ENCODE measurements at places on chromosomes 13 and 19.

DNA sequence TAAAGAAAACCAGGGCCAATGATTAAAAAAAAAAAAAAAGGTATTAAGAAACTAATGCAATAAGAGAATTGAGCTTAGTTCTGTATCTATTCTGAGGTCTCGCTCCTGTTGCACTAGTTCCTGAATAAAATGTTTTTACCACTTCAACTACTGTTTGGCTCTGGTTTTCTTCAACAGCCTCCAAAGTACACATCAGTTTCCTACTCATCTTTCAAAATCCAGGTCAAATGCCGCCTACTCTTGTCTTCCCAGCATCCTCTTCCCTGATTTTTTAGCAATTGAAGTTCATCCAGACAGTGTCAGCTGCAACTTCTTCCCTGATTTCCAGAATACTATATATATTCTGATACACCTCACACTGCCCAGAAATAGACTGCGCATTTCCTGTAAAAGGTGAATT is 1.4 kb upstream of the RCBTB1 start:
- no peak overlapping the region for H3K27ac ChIP-seq
- DNase-seq, result no peak
- H3K4me3 ChIP-seq, result no peak overlapping the region
- no peaks in the 10 kb centered on the region for H3K27me3 ChIP-seq

DNA sequence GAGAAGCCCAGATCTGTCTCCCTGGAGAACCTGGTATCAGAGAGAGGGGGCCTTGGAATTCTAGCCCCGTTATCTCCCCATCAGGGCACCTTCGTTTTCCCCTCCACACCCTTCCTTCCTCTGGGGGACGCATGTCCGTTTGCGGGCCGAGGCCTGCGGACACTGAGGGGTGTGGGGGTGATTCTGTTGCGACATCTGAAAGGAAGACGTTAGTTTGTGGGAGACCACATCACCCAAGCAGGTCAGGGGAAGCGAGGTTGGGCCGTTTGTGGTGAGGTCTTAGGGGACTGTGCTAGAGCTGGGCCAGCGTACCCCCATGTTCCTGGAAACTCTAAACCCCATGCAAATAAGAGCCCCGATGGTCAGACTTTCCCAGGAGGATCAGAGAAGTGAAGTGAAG is 3.7 kb upstream of the HSH2D start:
- peak overlapping the region; percentile 73 for H3K27ac ChIP-seq
- no peaks in the 10 kb centered on the region for H3K27me3 ChIP-seq
- peaks cover 91% of the 10 kb centered on the region for H3K4me1 ChIP-seq
- DNase-seq, result no peak
- no peak overlapping the region for H3K4me3 ChIP-seq
- no peaks in the 10 kb centered on the region for H3K36me3 ChIP-seq

GRCh38 chr13:100075700-100076587 is 12.9 kb upstream of the PCCA start:
- H3K4me1 ChIP-seq, result no peaks in the 10 kb centered on the region
- no peak overlapping the region for H3K4me3 ChIP-seq
- no peaks in the 10 kb centered on the region for H3K27me3 ChIP-seq
- DNase-seq, result no peak
- H3K36me3 ChIP-seq, result no peaks in the 10 kb centered on the region

DNA sequence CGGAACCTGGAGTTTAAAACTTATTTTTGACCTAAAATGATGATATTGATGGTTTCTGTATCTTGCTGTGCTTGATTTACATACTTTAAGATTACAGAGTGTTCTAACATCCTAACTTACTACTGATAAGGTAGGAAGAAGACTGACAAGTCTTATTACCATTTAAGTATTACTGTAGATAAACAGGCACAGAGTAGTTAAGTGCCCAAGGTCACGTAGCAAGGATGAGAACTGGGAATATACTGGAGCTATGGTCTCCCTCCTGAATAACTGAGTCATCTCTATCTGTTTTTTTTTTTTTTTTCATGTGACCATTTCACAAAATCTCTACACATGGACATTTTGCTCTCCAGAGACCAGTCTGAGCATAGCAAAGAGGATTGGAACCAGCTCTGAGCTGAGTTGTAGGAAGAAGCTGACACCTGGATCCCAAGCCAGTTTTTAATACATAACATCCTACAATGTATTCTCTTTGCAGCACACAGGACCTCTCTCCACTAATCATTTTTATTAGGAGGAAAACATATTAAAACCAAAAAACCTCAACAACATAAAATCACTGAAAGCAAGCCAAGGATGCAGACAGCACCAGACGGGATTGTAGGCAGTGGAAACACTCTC is 173.5 kb downstream of the DNAJC15 start:
- no peaks in the 10 kb centered on the region for H3K36me3 ChIP-seq
- DNase-seq, result no peak
- H3K4me1 ChIP-seq, result no peaks in the 10 kb centered on the region
- H3K27me3 ChIP-seq, result peaks cover 2% of the 10 kb centered on the region
- H3K27ac ChIP-seq, result no peak overlapping the region

DNA sequence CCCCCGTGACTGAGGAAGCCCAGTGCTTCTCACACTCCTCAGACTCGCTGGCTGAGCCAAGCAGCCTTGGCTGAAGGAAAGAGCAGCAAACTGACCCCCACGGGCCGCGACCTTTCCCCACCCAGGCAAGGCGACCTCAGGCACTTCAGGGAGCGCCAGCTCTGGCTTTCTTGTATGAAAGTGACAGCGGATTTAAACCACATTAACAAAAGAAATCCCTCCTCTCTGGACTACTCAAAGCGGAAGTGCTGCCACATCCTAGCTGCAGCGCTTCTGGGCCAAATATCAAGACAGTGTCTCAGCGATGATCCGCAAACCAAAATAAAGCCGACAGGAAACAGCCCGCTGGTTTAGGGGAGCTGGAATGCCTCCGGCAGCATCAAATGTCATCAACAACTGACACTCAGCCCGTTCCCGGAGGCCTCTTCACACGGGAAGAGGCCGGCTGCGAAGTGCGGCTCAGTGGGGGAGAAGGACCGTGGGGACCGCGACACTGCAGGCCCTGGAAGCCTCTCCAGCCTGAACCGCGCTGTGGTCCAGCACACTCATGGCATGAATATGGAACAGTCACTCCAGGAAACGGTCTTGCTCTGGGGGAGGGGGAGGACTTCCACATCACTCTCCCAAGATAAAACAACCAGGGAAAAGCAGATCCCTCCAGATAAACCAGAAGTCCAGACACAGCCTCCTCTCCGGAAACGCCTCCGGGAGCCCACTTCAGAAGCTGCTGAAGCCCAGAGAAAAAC is 1.4 kb downstream of the RASA3 start:
- H3K27me3 ChIP-seq, result no peaks in the 10 kb centered on the region
- peak; percentile 66 for DNase-seq
- H3K4me1 ChIP-seq, result peaks cover 57% of the 10 kb centered on the region
- peak overlapping the region; percentile 85 for H3K4me3 ChIP-seq
- H3K36me3 ChIP-seq, result no peaks in the 10 kb centered on the region

DNA sequence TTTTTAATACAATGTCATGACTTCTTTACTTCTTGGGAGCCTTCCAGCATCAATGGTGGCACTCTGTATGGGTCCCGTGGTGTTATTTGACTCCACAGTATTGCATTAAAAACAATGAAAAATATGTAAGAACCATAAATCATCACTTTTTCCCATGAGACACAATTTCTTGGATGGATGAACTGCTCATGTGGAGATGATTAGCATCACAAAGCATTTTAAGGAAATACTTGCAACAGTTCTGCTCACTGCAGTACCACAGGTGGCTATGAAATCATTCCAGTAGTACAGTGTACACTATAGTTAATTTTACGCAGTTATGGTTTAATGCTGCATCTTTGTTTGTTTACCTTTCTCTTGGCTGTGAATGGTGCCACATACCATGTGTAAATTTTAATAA is 37.2 kb upstream of the C1QTNF9B start:
- H3K4me3 ChIP-seq, result no peak overlapping the region
- H3K27me3 ChIP-seq, result no peaks in the 10 kb centered on the region
- no peak overlapping the region for H3K27ac ChIP-seq
- no peak for DNase-seq
